SK-N-SH treated with all-trans-retinoic acid at 6 μM for 48 hours (cell line): ENCODE measurements at places on chromosomes 5 and 9.
A peak's percentile ranks its signal among the peaks of the same experiment; 100 is the strongest.

GRCh38 chr9:111805830-111806241 lies 11.1 kb upstream of the SHOC1 start:
- ATAC-seq = peak; percentile 44

DNA sequence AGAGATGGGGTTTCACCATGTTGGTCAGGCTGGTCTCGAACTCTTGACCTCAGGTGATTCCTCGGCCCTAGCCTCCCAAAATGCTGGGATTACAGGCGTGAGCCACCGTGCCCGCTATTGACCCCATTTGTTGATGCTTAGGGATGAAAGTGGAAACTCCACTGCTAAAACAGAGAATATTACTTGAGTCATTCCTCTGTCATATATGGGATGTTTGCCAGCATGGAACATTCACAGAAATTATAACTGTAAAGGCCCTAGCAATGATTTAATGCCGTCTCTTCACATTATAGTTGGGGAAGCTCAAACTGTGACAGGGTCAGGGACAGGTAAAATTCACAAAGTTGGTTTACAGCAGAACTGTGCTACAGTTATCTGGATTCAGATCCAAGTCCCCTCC lies 94.5 kb downstream of the TMC1 start:
- no peak for ATAC-seq

DNA sequence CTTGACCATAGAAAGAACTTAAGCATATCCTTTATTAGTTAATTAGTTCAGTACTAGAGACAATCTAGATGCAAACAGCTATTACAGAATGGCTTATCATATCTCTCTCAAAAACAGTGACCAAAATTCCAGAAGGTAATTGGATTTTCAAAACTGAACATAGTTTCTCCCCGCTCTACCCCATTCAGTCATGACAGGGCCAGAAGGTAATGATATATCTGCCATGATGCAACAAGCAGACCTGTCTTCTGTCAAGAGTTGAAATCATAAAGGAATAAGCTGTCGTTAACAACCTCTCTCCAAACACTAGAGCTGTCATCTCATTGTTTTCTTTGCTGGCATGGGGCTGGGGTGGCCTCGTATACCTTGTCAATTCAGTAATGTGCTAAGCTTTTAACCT lies 200.5 kb upstream of the POU5F2 start:
- no peak; the same call in 2 of the 3 replicates for ATAC-seq

- ATAC-seq = no peak
Measured at GRCh38 chr9:78598120-78598519, 301.2 kb downstream of the PSAT1 start.

- peak; percentile 85 for ATAC-seq
Measured at GRCh38 chr9:83266666-83267496, 203.9 kb upstream of the RASEF start.

- ATAC-seq = no peak
Measured at GRCh38 chr5:131462454-131462853, 172.6 kb downstream of the RAPGEF6 start.

GRCh38 chr9:18829066-18829465 lies 203.9 kb downstream of the SAXO1 start:
- ATAC-seq = no peak

GRCh38 chr5:67506241-67506640 lies 309.6 kb upstream of the CD180 start:
- no peak for ATAC-seq

GRCh38 chr5:53946405-53947100 lies 363.8 kb downstream of the ARL15 start:
- no peak for ATAC-seq

DNA sequence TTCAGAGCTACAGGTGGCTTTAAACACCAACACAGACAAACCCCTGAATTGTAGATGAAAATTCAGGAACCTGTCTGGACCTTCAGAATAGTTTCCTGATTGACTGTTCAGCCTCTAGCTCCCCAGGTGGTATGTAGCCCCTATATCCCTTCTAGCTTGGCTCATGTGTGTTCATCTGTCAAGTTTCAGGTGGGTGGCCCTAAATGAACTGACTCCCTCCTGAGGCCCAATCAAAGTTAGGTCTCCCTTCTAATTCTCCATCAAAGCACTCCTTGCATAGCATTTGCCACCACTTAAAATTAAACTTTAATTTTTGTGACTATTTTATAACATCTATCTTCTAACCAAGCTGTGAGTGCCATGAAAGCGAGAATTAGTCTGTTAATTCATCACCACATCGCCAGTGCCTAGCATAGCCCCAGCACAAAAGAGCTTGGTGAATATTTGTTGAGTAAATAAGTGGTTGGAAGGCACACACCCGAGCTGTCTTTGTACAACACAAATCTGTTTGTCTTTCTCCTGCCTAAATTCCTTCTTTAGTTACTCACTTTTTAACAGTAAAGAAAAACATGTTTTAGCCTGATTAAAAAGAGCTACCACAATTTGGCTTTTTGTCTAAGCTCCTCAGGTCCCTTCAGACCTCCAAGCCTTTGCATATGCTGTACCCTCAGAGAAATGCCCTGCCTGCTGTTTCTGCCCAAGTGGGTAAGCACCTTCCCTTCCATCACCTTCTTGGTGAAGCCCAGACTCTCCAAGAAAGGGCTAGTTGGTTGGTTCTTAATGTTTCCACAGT lies 138.1 kb upstream of the HMHB1 start:
- no peak for ATAC-seq

DNA sequence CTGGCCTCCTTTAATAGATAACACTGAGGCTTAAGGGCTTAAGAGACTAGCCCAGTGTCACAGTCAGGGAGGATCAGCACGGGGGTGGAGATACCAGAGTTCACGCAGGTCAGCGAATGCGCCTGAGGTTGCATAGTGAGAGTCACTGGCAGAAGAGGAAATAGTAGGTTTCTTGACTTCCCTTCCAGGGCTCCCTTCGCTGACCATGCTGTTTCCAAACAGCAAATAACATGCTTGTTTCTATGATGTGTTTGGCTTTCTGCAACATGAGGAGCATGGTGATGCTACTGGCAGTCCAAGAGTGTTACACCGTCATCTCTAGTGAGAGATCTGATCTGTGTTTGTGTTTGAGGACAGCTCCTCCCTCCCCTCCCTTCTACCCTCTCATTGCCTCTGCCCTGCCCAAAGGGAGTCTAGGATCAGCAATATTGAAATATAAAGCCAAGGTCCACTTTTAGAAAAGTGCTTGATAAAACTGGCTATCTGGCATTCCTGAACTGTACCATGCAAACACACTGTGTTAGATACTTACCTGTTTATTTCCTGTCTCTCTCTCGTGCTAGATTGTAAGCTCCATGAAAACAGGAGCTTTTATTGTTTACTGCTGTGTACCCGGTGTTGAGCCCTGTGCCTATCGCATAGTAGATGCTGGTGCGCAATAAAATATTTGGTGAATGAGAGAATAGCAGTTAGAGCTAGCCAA lies 12.3 kb downstream of the TLE4 start:
- ATAC-seq = no peak

- no peak for ATAC-seq
Measured at GRCh38 chr5:159038907-159039306, 60.8 kb downstream of the EBF1 start.

DNA sequence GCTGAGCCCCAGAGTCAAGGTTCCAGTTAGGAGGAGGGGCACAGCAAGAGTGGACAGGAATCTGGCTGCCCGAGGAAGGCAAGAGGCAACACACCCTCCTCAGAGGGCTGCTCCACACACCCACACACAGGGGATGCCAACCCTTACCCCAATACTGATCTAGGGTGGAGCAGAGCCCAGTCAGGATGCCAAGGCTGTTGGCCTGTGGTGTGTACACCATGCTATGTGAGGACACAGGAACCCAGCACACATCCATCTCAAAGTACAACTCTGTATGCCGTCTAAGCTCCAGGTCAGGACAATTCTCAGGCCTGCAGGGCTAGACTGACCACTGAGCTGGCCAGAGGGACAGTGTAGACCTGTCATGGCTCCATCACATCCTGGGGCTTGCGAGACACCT lies 2.6 kb downstream of the SEPTIN8 start:
- ATAC-seq = no peak

DNA sequence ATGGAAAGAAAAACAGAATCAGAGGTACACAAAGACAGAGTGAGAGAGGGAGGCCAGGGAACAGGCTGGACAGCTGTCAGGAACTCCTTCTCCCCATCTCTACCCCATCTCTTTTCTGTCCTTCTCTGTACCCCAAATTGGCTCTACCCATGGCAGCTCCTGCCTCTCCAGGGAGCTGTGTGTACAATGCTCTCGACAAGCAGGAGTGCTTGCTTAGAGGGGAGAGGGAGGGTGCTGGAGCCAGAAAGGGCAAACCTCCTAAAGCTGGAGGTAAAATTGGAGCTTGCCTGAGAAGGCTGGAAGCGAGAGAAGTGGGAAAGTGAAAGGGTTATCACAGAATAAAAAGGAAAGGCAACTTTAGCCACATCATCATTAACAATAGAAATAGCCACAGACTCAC lies 6.4 kb downstream of the TPM2 start:
- no peak for ATAC-seq

- peak; percentile 76 for ATAC-seq
Measured at GRCh38 chr5:58318468-58318867, 141.4 kb downstream of the PLK2 start.

- ATAC-seq = 0 out of 3 replicates have a peak, but pooled peaks have one; percentile 14
Measured at GRCh38 chr5:14676320-14676719, 11.8 kb downstream of the OTULIN start.

DNA sequence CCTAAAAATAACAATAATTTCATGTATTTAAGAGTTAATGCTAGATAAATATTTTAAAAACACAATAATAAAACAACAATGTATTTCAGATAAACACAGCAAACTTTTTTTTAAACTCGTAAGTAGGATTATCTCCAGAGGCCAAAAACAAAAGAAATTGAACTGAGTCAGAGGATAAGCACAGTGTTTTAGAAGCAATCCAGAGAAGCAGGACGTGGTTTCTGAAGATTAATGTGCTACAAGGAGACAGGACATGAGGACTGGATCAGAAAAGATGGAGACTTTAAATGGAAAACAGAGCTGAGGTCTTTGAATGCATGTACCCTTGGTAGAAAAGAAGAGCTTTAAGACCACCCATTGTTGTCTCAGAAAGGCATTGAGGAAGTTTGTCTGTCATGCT lies 491.2 kb upstream of the TLE4 start:
- no peak for ATAC-seq

- ATAC-seq = peak; percentile 96
Measured at GRCh38 chr5:148687427-148687826, 33.1 kb upstream of the HTR4 start.

DNA sequence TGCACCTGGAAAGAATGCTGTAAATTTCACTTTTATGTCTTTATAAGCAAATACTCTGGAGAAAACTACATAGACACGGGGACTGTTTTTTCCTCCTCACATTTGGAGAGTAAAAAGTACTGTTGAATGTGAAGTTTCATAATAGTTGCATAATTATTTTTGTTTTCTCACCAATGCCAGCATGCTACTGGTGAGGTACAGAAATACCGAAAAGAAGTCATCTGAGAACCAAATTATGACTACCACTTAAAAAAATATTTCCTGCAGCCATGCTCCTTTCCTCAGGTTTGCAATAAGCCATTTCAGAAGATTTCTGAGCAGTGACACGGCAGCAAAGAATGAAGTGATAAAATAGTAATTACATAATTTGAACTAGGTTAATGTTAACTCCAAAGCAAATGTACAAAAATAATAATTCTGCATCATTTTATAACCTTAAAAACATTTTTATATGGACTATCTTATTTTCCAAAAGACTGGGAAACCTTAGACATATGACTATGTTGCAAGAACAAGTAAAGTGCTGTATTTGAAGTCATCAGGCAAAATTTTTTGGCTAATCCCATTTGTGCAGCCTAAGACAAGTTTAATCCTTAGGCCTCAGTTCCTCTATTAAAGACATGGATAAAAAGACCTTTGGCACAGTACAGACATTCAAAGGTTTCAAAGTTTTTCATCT lies 144.7 kb downstream of the PCSK1 start:
- ATAC-seq = no peak

GRCh38 chr9:92739346-92739970 lies 25.2 kb downstream of the BICD2 start:
- ATAC-seq = no peak

- peak; percentile 7; the same call in 1 of the 3 replicates for ATAC-seq
Measured at GRCh38 chr5:141003791-141004611, 37.7 kb downstream of the PCDHAC2 start.

- ATAC-seq = no peak
Measured at GRCh38 chr5:32297181-32298058, 15.3 kb downstream of the MTMR12 start.

- ATAC-seq = no peak
Measured at GRCh38 chr5:168580227-168580508, 1.0 kb upstream of the PANK3 start.

DNA sequence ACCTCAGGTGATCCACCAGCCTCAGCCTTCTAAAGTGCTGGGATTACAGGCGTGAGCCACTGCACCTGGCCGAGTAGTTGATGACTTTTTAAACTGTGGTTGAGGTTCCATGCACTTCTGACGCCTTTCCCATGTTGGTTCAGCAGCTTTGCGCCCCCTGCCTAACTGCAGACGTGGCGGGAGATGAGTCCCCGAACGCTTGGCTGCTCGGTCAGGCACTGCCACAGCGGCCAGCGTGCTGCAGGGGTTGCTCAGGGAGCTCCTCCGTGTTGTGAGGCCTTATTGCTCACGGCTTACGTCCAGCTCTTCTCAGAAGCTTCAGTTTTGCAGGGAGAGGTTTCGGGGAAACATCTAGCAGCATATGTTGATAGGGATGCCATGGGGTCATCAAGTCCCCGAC lies 35.3 kb downstream of the HABP4 start:
- ATAC-seq = no peak

GRCh38 chr5:59758566-59758965 lies 135.0 kb downstream of the PDE4D start:
- ATAC-seq = no peak

GRCh38 chr5:82277613-82277986 lies 554 bp downstream of the RPS23 start:
- ATAC-seq = peak; percentile 3; the same call in 1 of the 3 replicates

DNA sequence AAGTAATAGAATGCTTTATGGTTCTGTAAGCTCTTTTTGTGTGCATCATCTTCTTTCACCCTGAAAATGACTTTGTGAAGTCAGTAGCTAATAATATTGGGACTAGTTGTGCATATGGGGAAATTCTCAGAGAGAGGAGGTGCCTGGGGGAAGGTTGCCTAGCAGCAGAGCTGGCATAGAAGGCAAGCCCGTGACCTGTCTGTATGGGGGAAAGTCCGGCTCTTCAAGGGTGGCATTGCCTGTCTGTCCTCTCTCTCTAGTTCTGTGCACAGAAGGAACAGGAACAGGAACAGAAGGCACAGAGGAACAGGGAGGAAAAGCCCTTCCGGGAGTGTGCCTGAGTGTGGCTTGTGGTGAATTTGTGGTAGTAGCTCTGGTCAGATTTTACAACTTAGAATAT lies 33.1 kb downstream of the SH3GL2 start:
- no peak for ATAC-seq

- ATAC-seq = no peak
Measured at GRCh38 chr5:28313321-28313951, 1275.0 kb upstream of the CDH9 start.

GRCh38 chr9:98790134-98790841 lies 6.1 kb downstream of the ANKS6 start:
- no peak for ATAC-seq

GRCh38 chr5:121024416-121025311 lies 560.6 kb downstream of the PRR16 start:
- ATAC-seq = peak; percentile 67
